Mucosa of gallbladder (tissue), 1 donor: ENCODE measurements at places on chromosomes 12 and 14.

DNA sequence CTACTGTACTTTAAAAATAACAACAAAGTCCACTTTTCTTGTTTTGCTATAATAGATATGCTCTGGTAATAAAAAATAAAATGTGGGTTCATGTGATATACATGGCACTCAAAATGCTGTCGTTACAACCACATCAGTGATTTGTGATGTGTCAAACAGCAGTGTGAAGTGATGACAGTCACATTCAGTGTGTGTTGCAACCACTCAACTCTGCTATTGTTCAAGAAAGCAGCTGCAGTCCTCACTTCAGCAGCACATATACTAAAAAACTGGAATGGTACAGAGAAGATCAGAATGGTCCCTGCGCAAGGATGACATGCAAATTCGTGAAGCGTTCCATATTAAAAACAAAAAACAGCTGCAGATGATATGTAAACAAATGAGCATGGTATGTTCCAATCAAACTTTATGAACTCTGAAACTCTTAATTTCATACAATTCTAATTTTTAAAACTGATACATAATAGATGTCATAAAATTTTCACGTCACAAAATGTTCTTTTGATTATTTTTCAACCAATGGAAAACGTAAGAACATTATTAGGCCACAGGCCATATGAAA, 6.7 kb downstream of the TRMT5 start:
- no peak for DNase-seq

DNA sequence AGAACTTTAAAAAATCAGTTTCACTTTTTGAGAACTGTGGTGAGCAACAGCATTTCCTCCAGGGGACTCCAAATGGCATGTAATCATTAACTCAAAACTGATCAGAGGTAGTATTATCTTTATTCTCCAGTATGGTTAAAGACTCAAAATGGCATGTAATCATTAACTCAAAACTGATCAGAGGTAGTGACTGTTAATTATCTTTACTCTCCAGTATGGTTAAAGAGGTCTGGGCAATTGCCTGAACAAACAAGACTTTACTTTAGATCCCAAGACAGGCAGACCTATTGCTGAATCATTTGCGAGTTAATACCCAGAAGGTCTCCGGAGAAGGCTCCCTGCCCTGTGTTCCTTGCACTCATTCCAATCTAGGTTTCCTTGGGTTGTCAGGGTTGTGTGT, 6.6 kb upstream of the ACADS start:
- DNase-seq, result no peak

- no peak for DNase-seq
These were observed 26.0 kb upstream of the VPS37B start for GRCh38 chr12:122921917-122922316.

- no peak for DNase-seq
These were observed 2.7 kb upstream of the KRT6B start for GRCh38 chr12:52454411-52455201.
